HCT116 (cell line): ENCODE measurements at places on chromosomes 2 and 18. TPM values are rescaled to one million over a fixed set of nuclear protein-coding genes. Genes with fewer than 3 reads are reported as not detected.

GRCh38 chr2:191738667-191739066, 60.7 kb downstream of the NABP1 start:
- no peak overlapping the region for H3K4me3 ChIP-seq
- no peaks in the 10 kb centered on the region for H3K27me3 ChIP-seq
- H3K27ac ChIP-seq = no peak overlapping the region

- no peaks in the 10 kb centered on the region for H3K36me3 ChIP-seq
- H3K27me3 ChIP-seq = no peaks in the 10 kb centered on the region
- no peak overlapping the region for H3K4me3 ChIP-seq
- DNase-seq = no peak
These were observed 71.4 kb upstream of the ZNF385B start for GRCh38 chr2:179932786-179933185.

DNA sequence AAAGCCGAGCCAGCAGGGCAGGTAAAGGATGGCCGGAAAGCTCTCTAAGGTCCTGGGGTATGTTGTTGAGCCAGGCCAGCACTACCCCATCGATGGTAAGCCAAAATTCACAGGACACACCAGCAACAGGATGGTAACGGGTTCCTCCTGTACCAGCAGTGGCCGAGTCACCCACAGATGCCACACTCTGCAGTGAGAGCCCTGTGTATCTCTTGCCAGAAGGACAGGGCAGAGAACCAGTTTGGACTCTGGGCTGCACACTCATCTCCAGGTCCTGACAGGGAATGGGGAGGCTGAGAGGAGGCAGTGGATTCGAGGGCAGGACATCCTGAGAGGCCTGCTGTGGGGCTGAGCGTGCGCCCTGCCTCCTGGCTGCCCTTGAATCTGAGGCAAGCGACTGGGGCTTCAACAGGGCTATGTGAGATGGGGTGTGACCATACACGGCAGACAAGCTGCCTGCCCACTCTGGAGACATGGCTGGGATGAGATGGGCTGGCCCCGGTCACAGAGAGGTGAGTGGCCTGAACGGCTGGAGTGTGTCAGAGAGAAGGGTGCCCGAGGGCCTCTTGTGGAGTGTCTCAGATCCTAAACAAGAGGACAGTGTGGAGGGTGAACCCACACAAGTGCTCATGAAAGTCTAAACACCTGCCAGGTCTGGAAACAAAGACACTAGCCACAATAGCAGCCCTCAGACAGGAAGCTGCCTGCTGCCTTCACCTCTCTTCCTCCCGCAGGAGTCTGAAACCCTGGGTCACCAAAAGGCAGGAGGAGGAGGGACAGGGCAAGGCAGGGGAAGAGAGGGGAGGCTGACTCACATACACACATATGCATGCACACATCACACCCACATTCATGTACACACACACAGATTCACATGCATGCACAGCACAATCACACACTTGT, 182.3 kb downstream of the LOXHD1 start:
- H3K27ac ChIP-seq = no peak overlapping the region
- no peaks in the 10 kb centered on the region for H3K36me3 ChIP-seq
- H3K4me3 ChIP-seq = no peak overlapping the region
- no peak for DNase-seq
- no peaks in the 10 kb centered on the region for H3K4me1 ChIP-seq
- peaks cover 41% of the 10 kb centered on the region for H3K27me3 ChIP-seq

The FOXD4L1 gene
- 0.64 TPM for total RNA-seq

The LYPD6B gene
- 6.1 TPM for total RNA-seq

The PSD4 gene
- 12.6 TPM for total RNA-seq
